ENCODE measurements at places on chromosomes 6 and 20.

GRCh38 chr6:141388666-141389065, 744.1 kb upstream of the GJE1 start:
- DNase-seq = no peak

DNA sequence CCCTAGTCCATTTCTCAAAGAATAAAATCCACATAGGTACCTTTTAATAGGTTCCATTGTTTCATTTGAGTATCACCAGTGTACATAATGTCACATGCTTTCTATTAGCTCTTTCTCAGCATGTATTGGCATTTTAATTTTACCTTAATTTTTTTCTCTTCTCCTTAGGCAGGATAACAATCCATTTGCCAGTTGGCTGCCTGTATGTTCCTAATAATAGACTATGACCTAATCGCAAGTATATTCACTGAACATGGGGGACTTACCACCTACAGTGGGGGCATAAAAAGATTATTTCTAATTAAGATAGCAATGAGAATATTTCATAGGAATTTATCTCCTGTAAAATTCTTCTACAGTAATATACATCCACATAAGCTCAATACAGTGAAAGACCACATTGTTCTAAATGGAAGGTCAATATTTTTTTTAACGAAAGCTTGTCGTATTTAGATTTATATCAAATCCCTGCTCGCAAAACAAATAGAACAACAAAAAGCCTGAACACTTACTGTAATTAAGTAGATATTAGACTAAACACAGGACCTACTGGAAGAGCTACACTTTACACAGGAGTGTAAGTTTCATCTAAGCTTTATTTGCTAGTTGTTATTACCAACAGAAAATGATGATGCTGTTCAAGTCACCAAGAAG, 76.4 kb downstream of the OGFRL1 start:
- no peak for DNase-seq

DNA sequence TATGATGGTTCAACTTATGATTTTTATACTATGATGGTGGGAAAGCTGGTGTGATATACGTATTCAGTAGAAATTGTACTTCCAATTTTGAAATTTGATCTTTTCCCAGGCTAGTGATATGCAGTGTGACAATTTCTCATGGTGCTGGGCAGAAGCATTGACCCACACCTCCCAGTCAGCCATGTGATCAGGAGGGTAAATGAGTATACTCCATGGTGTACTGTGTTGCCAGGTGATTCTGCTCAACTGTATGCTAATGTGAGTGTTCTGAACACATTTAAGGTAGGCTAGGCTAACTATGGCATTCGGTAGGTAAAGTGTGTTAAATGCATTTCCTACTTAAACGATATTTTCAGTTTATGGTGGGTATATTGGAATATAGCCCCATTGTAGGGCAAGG, 19.1 kb downstream of the PTPRA start:
- no peak for DNase-seq

GRCh38 chr6:35080016-35080680, 61.0 kb downstream of the TCP11 start:
- DNase-seq = no peak

DNA sequence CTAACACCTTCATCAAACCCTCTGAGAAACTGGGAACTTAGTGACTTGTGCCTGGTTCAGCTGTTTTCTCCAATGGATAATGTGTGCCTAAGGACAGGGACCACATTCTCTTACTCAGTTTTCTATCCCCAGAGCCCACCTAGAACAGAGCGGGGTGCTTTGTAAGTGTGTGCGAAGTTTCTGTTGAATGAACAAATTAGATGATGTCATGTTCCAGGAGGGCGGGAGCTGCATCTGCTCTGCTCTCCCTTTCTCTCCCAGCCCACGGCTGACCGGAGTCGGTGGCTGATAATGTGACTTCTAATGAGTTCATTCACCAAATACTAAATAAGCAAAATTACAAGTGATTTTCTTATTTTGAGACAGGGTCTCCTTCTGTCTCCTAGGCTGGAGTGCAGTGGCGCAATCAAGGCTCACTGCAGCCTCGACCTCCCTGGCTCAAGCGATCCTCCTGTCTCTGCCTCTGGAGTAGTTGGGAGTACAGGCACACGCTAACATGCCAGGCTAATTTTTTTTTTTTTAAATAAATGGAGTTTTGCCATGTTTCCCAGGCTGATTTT, 60.7 kb upstream of the FNDC1 start:
- DNase-seq = no peak

GRCh38 chr6:14804785-14805210, 441.1 kb upstream of the JARID2 start:
- no peak for DNase-seq

DNA sequence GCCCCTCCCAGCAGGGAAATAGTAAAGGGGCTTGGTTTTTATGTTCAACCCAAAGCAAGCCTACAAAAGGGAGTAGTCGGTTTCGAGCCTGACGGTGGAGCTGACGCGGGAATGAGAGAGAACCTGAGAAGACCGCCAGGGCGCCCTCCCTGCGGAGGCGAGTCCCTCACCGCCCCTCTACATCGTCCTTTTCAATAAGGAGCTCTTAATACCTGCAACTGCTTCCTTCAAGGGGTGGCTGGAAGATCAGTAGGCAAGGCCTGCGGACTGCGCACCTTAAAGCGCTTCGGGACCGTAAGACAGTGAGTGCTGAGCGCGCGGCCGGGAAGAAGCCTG, 709 bp upstream of the ZNF76 start:
- no peak for DNase-seq

- DNase-seq = no peak
Measured at GRCh38 chr20:10119336-10119735, 84.5 kb downstream of the ANKEF1 start.

- no peak for DNase-seq
Measured at GRCh38 chr6:21707524-21708319, 114.2 kb downstream of the SOX4 start.

DNA sequence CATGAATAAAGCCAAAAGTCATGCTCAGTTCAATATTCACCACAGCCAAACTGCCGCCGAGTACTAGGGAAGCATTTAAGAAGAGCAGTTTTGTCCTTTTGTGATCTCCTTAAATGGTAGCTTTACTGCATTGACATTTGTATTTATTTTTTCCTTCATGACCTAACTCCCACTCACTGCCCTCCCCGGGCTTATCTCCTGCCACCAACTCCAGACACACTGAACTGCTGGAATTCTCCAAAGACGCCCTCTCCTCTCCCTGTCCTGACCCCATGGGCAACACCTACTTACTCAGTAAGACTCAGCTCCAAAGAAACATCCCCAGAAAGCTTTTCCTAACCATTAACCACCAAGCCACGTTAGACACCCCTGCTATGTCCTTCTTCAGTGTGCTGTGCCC, 48.5 kb upstream of the CNKSR3 start:
- no peak for DNase-seq

DNA sequence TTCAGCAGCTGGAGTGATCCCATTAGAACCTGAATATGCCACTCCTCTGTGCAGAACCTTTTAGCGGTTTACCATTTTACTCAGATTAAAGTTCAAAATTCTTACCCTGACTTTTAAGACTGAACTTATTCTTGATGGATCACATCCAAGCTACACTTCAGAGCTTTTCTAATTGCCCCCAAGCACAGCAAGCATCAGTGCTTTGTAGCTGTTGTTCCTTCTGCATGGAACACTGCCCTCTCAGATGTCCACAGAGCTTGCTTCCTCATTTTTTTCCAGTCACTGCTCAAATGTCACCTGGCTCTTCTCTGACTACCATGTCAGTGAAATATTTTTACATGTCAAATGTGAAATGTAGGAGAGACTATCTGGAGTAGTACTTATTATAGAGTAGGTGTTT, 1.6 kb upstream of the SLC35B3 start:
- no peak for DNase-seq

DNA sequence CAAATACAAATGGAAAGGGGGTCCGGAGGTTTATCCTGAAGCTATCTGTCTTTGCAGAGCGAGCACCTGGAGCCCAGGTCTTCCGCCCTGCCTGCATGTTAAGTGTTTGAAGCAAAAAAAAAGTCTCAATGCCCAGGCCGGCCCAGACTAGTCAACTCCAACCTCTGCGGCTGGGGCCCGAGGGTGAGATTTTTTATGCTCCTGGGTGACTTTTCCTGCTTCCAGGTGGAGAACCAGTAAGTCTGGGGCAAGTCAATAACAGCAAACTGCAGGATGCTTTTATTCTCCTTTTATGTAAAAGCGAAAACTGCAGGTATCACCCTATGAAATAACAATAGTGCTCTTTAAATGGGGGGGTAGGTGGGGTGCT, 2.0 kb upstream of the ZBP1 start:
- no peak for DNase-seq

GRCh38 chr20:33391722-33392415, 9.4 kb downstream of the CDK5RAP1 start:
- DNase-seq = no peak

- no peak for DNase-seq
Measured at GRCh38 chr6:33845031-33845745, 41.4 kb upstream of the MLN start.

GRCh38 chr20:33299111-33299603, 16.1 kb downstream of the BPIFB1 start:
- DNase-seq = peak; percentile 42

DNA sequence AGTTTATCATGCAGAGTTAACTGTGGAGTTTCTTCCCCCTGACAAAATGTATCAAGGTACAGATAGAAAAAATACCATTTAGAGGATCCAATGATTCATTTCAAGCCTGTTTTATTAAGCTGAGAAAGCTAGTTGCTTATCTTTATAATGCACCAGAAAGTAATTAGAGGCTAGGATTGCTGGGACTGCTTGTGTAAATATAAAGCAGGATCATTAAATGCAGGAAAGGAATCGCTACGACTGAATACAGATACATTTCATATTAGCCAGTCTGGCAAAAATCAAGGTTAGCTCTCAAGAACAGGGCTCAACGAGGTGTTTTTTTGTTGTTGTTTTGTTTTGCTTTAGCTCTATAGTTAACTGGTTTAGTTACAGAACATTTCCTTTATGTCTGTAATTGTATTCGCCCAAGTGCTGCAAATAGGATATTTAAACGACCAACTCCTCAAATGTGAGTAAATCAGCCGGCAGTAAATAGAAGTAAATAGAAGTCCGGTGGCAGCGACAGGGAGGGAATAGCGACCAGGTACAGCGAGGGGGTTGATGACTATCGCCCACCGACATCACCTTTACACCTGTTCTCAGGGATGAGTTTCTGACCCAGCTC, 748 bp downstream of the UBE2J1 start:
- DNase-seq = no peak

GRCh38 chr20:16367948-16368560, 205.2 kb downstream of the KIF16B start:
- DNase-seq = no peak

- DNase-seq = peak; percentile 74
Measured at GRCh38 chr6:10633216-10633615, 61.2 kb downstream of the C6orf52 start.

DNA sequence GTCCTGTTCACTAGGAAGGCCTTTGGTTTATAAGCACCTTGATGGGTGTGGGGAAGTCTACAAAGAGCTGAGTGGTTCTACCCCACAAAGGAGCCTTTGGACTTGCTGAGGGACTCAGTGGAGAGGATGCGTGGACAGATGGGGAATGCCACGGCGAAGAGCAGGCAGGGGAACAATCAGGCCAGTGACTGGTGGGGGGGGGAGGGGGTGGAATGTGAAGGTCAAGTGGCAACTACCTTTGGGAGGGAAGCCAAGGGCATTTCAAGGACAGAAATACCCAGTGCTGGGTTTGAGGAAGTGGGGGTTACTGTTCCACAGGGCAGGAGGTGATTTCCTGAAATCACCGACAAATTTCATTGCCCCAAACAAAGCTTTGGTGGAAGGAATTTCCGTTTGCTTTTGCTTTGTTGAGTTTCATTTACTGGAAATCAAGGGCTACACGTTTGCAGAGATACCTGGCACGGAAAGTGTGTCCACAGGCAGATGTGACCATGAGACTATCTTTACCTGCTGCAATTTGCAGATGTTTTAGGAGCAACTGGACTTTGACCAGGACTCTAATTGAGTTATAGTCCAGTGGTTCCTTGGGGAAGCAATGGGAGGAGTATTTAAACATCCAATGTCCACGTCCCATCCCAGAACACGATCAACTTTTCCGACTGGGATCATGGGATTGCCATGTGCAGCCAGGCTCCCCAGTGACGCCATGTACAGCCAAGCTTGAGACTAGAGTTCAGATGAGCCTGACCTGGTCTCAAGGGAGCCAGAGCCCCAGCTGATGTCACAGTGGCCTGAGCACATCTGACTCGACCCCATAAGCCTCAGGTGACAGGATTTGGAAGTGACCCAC, 8.0 kb downstream of the CST3 start:
- DNase-seq = no peak

- no peak for DNase-seq
Measured at GRCh38 chr6:3822747-3823445, 26.3 kb upstream of the FAM50B start.

DNA sequence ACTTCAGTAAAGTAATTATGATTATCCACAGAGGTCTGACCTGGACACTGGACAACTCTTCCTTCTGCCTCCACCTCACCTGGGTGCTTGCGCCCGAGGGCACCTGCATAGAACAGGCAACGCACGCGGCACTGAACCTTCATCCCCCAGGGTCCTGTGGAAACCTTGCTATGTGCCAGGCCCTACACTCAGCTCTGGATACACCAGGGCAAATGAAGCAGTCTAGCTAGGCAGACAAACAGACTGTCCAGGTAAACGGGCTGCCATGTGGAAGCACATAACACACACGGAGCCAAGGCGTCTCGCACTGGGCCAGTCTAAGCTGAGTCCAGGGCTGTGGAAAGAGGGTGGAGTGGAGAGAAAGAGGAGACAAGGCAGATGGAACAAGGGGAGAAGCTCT, 109.3 kb upstream of the AFDN start:
- DNase-seq = no peak

DNA sequence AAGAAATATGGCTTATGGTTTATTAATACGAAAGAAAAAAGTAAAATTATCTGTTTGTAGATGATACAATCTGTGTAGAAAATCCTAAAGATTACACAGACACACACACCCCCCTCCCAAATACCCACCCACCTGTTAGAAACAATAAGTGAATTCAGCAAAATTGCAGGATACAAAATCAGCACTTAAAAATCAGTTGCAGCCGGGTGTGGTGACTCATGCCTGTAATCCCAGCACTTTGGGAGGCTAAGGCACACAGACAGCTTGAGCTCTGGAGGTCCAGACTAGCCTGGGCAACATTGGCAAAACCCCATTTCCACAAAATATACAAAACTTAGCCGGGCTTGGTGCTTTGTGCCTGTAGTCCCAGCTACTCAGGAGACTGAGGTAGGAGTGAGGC, 42.3 kb downstream of the NINL start:
- DNase-seq = no peak
